CD4-positive, alpha-beta T cell treated with Interleukin-2 at 100 ng/mL for 4 hours (primary cell): ENCODE measurements at places on chromosomes 6 and 20.
A peak's percentile ranks its signal among the peaks of the same experiment; 100 is the strongest.

- DNase-seq = no peak
Observed at GRCh38 chr20:33515569-33516216, 25.8 kb downstream of the CBFA2T2 start.

- no peak for DNase-seq
Observed at GRCh38 chr6:23111984-23112383, 542.6 kb downstream of the HDGFL1 start.

GRCh38 chr6:45495429-45496084 is 117.8 kb upstream of the SUPT3H start:
- DNase-seq = peak; percentile 51

DNA sequence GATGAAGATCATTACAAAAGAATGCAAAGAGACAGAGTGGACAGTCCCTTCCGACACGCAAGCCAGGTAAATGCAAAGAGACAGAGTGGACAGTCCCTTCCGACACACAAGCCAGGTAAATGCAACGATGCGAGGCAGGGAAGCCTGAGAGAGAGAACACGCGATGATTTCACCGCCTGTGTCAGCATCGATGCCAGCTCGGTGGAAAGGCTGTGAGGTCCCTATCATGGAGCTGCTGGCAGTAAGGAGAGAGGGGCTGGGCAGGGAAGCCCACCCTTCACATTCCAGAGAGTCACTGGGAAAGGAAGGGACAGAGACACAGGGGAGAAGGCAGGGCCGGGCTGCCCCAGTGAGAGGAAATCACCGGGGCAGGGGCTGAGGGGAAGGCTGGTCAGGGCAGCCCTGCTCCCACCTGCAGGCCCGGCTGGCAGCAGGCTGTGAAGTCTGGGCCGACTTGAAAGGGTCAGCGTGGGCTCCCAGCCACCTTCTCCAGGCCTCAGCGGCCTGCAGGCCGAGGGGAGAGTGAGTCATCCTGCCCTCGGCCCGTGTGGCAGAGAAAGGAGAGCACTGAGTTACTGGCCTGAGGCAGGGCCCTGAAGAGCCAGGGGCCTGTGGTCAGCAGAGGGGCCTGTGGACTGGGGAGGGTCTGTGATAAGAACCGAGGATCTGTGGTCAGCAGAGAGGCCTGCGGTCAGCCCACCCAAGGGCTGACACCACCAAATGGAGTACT is 80.4 kb downstream of the DACT2 start:
- DNase-seq = no peak
